ENCODE measurements at places on chromosomes 5 and 9. TPM values are rescaled to one million over a fixed set of nuclear protein-coding genes. Genes with fewer than 3 reads are reported as not detected.

SLC25A48 gene
- not detected for total RNA-seq

CDO1 gene
- 7.9 TPM for total RNA-seq

FOXD1 gene
- total RNA-seq = 8.9 TPM

ARL14EPL gene
- total RNA-seq = not detected

Data from pericardium fibroblast (primary cell).